Coronary artery (tissue), 2 donors: ENCODE measurements at places on chromosomes 4 and X.
A peak's percentile ranks its signal among the peaks of the same experiment; 100 is the strongest.

- DNase-seq: peak; percentile 55
These were observed 138.4 kb upstream of the NALF2 start for GRCh38 chrX:69365755-69366154.

GRCh38 chr4:152536545-152537182, 772 bp upstream of the FBXW7 start:
- no peak for DNase-seq

- DNase-seq: peak; percentile 73
These were observed 625 bp upstream of the GABRA4 start for GRCh38 chr4:46994007-46994405.

GRCh38 chr4:120886191-120886590, 36.3 kb downstream of the PRDM5 start:
- no peak for DNase-seq

DNA sequence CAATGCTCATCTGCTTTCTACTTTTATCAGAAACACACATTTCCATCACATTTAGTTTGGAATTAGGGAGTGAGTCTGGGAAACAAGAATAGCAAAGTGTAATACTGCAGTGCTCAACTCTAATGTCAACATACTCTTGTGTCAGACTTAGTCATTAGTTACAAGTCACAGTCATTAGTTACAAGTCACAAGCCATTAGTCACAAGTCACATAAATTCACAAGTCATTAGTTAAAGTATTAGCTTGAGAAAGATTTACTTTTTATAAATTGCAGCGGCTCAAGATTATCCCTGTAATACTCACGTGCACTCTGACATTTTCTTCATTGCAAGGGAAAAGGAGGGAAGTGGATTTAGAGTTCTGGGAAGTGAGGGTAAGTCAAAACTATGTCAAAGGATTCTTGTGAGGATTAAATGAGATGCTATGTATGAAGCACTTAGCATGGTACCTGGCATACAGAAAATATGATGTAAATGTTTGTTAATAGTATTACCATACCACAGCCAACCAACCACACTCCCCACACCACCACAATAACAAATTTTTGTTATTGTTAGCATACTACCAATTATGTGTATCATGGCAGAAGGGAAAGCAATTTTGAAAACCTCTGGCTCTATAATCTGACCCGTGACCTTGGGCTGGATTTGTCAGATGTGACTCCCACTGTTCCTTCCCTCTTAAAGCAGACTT, 116.6 kb downstream of the ARHGAP24 start:
- DNase-seq: no peak

DNA sequence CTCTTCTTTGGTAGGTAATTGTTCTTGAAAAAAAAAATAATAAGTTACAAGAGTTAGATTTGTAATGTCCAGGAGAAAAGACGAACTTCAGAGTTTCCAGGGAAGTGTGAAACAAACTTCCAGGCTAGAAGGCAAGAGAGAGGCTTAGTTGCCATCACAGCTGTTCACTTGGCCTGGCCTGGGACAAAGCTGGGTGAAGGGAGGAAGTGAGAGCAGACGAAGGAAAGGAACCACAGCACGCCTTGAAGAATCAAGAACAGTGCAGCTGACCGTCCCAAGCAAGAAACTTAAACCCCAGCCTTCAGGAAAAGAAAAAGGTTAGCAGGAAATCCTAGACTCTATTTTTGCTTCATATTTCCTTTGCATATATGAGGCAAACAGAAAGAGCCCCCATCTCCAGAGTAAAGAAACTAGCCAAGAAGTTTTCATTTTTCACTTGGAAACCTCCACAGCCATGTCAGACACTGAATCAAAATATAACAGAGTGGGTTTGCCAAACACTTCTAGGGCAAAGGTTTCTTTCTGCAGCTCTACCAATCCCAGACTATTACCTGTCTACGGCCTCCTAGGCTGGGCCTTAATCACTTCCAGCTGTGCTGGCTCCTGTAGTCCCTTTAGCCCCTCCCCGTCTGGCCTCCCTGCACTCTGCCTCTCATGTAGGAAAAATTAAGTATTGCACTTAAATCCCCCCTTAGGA, 209.6 kb downstream of the SPATA18 start:
- DNase-seq: no peak

DNA sequence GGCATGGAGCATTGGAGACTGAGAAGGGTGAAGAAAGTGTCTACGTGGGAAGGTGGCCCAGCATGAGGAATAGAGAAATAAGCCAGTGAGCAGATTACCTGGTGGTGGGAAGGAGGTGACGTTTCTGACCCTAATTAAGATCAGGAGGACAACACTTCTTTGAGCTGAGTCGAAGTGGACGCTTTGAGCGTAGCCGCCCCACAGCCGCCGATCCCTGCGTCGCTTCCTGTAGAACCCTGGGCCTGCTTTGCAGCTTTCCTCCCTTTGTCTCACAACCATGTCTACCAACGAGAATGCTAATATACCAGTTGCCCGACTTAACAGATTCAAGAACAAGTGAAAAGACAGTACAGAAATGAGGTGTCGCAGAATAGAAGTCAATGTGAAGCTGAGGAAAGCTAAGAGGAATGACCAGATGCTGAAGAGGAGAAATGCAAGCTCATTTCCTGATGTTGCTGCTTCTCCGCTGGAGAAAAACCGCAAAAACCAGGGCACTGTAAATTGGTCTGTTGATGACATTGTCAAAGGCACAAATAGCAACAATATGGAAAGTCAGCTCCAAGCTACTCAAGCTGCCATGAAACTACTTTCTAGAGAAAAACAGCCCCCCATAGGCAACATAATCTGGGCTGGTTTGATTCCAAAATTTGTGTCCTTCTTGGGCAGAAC, 6.4 kb upstream of the ANTXR2 start:
- no peak for DNase-seq

- DNase-seq: no peak
These were observed 2595.3 kb downstream of the ARAP2 start for GRCh38 chr4:33649015-33649414.

GRCh38 chr4:187569871-187570270, 425.7 kb upstream of the ZFP42 start:
- no peak for DNase-seq

GRCh38 chr4:8371596-8371995, 68.9 kb downstream of the ACOX3 start:
- no peak for DNase-seq

DNA sequence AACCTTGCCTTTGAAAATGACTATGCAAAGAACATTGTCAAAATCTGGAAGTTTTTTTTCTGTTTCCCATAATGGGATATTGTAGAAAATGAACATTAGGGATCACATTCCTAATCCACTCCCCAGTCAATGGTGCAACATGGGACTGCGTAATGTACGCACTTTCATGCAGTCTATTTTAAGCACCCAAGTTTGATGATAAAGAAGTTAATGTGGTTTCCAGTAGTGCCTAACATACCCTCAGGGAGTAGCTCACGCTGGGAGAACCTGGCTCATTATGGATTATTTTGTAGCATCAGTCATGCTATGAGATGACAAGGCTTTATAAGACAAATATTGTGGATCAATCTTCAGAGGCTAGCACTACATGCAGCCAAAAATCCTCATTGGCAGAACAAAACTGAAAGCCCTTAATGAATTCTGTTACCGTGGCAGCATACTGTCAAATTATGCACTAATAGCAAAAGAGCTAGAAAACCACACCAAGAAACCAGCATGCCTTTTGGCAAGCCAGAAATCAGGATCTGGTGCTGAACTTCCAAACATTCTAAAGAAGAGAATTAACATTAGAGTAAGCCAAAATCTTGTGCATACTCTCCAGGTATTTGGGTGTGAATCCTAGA, 1392.8 kb upstream of the TENM3 start:
- DNase-seq: no peak

DNA sequence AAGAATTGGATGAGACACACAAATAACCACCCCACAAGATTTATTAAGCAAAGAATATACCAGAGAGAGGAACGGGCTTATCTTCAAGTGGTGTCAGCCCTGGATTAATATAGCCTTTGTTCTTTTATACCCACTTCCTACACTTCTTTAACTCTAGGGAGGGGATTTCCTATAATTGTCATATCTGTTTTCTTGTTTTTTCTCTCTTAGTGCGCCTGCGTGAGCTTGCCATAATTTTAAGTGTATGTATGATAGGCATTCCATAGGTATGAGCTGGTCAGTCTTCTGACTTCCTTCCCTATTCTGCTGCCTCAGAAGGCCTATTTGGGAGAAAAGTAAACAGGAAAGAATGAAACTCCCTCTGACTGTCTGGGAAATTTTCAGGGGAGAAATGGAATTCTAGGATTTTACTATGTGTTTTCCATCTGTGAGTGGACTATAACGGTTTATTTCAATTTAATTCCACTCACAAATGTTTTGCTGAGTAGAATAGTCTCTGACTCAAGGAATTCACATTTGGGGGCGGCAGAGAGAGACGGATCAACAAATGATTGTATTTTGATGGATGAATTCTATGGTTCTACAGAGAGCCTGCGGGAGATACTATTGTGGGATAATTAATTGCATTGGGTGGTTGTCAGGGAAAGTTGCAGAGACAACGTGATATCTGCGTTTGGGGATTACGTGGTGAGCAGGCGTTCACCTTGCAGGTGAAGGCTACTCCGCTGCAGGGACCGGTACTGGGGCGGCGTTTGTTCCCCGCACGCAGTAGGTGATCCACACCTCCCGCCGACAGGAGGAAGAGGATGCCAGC, 626 bp upstream of the CEP135 start:
- no peak for DNase-seq

- no peak for DNase-seq
These were observed 90.5 kb downstream of the MSN start for GRCh38 chrX:65757943-65758342.

- no peak for DNase-seq
These were observed 155.8 kb downstream of the ARAP2 start for GRCh38 chr4:36088542-36088941.

- no peak for DNase-seq
These were observed 369.8 kb downstream of the DTHD1 start for GRCh38 chr4:36651253-36651652.

GRCh38 chr4:116387937-116388474, 697.4 kb downstream of the TRAM1L1 start:
- no peak for DNase-seq

- DNase-seq: no peak
These were observed 280.6 kb upstream of the CLNK start for GRCh38 chr4:10965196-10965595.

- no peak for DNase-seq
These were observed 27.6 kb upstream of the CFAP299 start for GRCh38 chr4:80307774-80308465.

DNA sequence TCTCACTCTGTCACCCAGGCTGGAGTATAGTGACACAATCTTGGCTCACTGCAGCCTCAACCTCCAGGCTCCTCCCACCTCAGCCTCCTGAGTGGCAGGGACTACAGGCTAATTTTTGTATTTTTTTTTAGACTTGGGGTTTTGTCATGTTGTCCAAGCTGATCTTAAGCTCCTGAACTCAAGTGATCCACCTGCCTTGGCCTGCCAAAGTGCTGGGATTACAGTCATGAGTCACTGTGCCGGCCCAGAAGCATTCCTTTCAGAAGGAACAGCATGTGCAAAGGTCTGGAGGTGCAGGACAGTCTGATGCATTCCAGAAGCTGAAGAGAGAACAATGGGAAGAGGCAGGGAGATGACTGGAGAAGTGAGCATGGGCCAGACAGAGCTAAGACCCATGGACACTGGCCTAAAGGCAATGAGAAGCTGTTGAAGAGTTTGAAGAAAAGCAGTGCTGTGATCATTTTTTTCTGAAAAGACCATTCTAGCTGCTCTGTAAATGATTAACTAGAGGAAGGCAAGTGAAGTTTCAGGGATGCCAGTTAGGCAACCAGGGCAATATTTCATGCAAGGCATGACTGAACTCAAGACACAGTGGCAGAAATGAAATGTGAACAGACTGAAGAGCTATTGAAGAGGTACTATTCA, 43.2 kb downstream of the MANBA start:
- DNase-seq: no peak

DNA sequence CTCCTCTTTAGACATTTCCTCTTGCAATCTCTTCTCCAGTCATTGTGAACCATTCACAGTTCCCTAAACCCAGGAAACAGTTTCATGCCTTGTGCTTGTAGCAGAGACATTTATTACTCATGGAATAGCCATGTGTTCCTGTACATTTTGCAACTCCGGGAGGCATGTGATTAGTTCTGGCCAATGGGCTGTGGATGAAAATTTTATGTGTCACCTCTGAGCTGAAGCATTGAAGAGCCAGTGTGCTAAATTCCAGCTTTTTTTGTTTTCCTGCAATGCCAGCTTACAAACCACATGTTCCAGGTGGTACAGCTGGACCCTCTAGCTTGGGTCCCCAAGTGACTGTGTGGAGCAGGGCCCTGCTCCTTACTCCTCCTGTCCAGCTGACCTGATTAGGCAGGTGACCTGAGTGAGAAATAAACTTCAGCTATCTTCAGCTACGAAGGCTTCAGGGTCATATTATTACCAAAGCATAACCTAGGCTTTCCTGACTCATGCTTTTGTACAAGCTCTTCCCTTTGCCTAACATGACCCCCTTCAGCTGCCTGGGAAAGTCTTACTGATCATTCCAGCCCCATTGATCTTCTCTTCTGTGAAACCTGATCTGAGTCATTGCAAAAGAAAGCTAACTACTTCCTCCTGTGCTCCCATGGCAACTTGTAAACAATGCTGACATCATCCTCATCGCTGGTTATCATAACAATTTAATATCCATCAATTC, 200.4 kb downstream of the PTTG2 start:
- peak; percentile 53 for DNase-seq

DNA sequence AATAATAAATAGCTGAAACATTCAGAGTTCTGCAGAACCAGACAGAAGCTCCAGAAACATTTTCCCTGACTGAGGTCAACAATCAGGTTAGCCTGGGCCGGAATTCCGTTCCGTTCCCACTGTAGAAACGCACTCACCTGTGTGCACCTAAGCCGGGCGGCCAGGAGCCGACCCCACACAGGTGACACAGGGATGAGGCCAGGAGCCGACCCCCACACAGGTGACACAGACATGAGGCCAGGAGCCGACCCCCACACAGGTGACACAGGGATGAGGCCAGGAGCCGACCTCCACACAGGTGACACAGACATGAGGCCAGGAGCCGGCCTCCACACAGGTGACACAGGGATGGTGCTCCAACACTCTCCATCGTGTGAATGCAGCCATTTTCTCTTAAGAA, 21.9 kb downstream of the FAT1 start:
- DNase-seq: no peak

DNA sequence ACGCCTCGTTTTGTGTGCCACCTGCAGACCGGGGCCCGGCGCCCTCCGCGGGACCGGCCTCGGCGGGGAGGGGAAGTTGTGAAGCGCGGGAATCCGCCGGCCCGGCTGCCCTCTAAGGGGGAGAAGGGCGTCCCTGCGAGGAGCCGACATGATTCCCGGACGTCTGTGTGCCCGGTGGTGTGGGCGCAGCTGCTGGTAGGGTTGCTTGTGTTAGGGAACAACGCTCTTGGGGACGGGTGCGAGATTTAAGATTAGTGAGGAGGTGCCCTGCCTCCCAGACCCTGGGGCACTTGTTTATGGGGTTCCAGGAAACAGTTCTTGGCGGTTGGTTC, 627 bp downstream of the CDKN2AIP start:
- DNase-seq: peak; percentile 83

GRCh38 chr4:83054928-83055327, 19.9 kb downstream of the COPS4 start:
- no peak for DNase-seq

- DNase-seq: no peak
These were observed 26.7 kb upstream of the CXCL3 start for GRCh38 chr4:74065115-74065642.
